ENCODE measurements at places on chromosomes 11 and 22. TPM values are rescaled to one million over a fixed set of nuclear protein-coding genes. Genes with fewer than 3 reads are reported as not detected.

The TENM4 gene
- not detected for total RNA-seq

The POU2F3 gene
- total RNA-seq: not detected

The NRGN gene
- 2.5 TPM for total RNA-seq

The PATL1 gene
- 5.6 TPM for total RNA-seq

The MS4A12 gene
- not detected for total RNA-seq

The NXPE1 gene
- total RNA-seq: not detected

- DNase-seq: no peak
Observed at GRCh38 chr11:10728789-10729472, 22.1 kb upstream of the CTR9 start.

The CTTN gene
- total RNA-seq: 387 TPM

The ARHGAP8 gene
- total RNA-seq: 0.07 TPM

The SLC7A4 gene
- not detected for total RNA-seq

- no peak for DNase-seq
Observed at GRCh38 chr11:75173336-75173735, 22.4 kb downstream of the SLCO2B1 start.

DNA sequence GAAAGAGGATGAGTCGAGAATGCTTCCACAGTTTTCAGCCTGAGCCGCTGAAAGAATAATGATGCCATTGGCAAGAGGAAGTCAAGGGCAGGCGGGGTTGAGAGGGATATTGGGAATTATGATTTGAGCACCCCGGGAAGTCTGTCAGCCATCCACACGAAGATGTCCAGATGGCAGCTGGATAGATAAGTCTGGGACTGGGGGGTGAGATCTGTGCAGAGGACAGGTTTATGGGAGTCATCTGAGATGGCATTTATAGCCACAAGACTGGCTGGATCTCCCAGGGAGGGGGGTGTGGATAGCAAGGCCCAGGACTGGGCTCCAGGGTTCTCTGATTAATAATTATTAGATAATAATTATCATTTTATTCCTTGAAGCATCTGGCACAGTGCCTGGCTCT is 5.1 kb upstream of the STIP1 start:
- DNase-seq: no peak

- no peak for DNase-seq
Observed at GRCh38 chr22:17847360-17848078, 73.2 kb upstream of the BID start.

The CNGA4 gene
- total RNA-seq: not detected

DNA sequence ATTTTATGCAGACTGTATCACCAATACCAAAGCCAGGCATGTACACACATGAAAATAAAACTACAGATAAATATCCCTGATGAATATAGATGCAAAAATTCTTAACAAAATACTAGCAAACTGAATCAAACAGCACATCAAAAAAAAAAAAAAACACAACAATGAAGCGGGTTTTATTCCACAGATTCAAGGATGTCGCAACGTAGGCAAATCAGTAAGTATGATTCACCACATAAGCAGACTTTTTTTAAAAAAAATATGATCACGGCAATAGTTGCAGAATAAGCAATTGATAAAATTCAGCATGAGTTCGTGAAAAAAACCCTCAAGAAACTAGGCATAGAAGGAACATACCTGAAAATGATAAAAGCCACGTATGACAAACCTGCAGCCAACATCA is 21.3 kb downstream of the OR51F1 start:
- DNase-seq: no peak

DNA sequence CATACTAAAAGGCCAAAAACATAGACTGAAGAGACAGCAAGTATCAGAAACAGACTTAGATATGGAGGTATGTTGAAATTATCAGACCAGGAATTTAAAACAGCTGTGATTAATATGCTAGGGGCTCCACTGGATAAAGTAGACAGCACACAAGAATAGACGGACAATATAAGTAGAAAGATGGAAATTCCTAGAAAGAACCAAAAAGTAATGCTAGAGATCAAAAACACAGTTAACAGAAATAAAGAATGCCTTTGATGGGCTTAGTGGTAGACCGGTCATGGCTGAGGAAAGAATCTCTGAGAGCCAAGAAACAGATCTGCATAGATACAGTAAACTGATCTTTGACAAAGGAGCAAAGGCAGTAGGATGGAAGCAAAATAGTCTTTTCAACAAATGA is 250.2 kb downstream of the SWAP70 start:
- no peak for DNase-seq

The OR51I1 gene
- total RNA-seq: not detected

GRCh38 chr22:49240472-49240871 is 587.2 kb downstream of the BRD1 start:
- DNase-seq: no peak

The HORMAD2 gene
- not detected for total RNA-seq

- peak; percentile 47 for DNase-seq
Observed at GRCh38 chr22:32830473-32830872, 29.0 kb downstream of the TIMP3 start.

- DNase-seq: no peak
Observed at GRCh38 chr22:30435674-30436126, 10.1 kb downstream of the MTFP1 start.
